Islet precursor cell (in vitro differentiated cells): ENCODE measurements at places on chromosomes 13 and 19.
A peak's percentile ranks its signal among the peaks of the same experiment; 100 is the strongest.

- DNase-seq = peak; percentile 31
Observed at GRCh38 chr13:111239764-111240670, 80.4 kb upstream of the TEX29 start.

- no peak for DNase-seq
Observed at GRCh38 chr19:16258440-16258903, 60.8 kb downstream of the AP1M1 start.

DNA sequence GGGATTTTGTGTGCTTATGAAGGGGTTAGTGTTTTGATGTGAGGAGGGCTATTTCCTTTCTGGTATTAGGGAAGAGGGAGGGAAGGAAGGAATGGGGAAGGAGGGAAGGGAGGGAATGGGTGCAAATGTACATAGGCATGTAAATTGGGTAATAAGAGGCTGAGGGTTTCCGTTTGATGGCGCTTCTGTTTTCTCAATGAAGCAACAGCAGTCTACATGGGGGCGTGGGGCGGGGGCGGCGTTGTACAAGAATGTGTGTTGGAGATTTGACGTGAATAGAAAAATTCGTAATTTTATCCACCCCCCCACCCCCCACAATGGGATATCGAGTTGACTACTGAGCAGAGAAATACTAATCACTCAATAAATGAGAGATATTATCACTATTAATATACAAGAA is 52.5 kb downstream of the PDS5B start:
- DNase-seq = no peak

DNA sequence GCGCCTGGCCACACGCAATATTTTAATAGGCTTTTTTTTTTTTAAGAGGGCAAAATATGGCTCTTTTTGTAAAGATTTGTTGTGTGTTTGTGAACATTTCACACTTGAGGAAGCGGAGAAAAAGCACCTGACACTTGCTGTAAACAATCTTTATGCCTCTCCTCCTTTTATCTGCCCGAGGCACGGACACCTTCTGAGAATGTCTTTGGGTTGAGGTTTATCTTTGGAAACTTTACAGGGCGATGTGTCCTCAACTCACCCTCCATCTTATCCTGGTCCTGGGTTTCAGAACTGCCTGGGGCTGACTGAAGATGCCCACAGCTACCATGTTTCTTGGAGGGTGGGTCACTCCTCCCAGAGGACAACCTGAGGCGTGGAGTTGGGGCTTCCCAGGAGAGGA is 44.0 kb downstream of the ZNF627 start:
- no peak for DNase-seq

DNA sequence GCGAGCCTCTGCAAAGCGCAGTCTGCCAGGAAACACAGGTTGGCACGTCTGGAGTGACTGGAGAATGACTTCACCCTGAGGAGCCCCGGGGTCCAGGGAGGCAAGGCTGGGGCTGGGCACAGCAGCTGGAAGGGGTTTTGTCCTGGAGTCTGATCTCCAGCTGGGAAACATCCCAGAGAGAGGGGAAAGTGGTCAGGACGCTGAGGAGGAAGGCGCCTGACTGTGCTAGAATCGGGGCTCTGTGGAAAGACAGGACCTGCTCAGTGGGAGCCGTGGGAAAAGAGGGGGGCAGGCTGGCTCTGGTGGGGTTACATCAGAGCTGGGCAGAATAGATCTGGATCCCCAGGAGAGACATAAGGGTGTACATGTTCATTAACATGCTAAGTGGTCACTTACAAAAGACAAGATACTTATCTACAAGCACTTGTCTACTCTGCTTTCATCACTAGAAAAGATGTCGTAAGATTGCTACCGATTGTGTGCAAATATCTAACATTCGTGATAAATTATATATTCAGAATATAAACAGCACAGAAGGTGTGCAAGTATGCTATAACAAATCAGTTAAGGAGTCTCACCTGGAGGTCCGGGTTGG is 106.6 kb downstream of the COL4A1 start:
- DNase-seq = no peak

- peak; percentile 89 for DNase-seq
Observed at GRCh38 chr19:10602330-10603083, 15.4 kb upstream of the AP1M2 start.

DNA sequence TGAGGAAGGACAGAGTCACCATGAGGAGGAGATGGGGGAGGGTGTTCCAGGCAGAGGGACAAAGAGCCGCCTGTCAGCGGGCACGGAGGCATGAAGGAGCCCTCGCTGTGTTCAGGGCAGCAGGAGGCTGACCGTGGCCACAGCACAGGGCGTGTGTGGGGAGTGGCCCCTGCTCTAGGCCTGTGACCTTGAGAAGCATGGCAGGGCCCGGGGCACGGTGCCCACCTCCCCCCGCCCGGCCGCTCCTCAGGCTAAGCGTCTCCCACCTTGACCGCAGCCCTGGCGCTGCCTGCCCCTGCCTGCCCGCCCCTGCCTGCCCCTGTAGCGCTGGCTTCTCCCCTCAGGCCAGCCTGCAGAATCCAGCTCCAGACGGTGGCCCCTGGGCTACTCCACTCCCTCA is 11.6 kb downstream of the MAP2K2 start:
- no peak for DNase-seq

DNA sequence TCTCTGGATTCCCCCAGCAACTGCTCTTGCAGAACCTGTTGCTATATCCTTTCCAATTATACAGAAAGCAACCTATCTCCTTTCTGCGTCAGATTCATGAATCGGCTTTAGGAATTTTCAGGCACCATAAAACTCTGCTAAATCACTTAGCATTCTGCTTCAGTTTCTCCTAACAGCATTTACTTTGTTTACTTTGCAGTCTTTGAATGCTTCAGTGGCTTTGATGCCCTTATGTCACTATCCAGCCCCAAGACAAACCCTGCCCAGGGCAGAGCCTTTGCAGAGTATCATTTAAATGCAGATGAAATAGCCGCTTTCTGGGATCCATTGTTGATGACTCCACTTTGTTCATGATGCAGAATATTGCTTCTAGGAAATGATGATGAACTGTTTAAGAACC is 43.1 kb downstream of the SLITRK1 start:
- DNase-seq = peak; percentile 74

- no peak for DNase-seq
Observed at GRCh38 chr19:6743714-6744380, 4.4 kb downstream of the TRIP10 start.

- DNase-seq = peak; percentile 83
Observed at GRCh38 chr19:4636151-4636717, 3.1 kb upstream of the TNFAIP8L1 start.
